ENCODE measurements at places on chromosomes 16 and 17. TPM values are rescaled to one million over a fixed set of nuclear protein-coding genes. Genes with fewer than 3 reads are reported as not detected.

C16orf95 gene
- total RNA-seq, result 2.6 TPM

SMIM36 gene
- total RNA-seq, result not detected

CEP295NL gene
- 0.86 TPM for total RNA-seq

CD300E gene
- total RNA-seq, result not detected

- H3K4me3 ChIP-seq, result peak overlapping the region; percentile 93
- H3K27me3 ChIP-seq, result no peaks in the 10 kb centered on the region
- H3K27ac ChIP-seq, result peak overlapping the region; percentile 65
- H3K4me1 ChIP-seq, result peaks cover 23% of the 10 kb centered on the region
These were observed 984 bp downstream of the CENPV start for GRCh38 chr17:16352303-16352666.

DNA sequence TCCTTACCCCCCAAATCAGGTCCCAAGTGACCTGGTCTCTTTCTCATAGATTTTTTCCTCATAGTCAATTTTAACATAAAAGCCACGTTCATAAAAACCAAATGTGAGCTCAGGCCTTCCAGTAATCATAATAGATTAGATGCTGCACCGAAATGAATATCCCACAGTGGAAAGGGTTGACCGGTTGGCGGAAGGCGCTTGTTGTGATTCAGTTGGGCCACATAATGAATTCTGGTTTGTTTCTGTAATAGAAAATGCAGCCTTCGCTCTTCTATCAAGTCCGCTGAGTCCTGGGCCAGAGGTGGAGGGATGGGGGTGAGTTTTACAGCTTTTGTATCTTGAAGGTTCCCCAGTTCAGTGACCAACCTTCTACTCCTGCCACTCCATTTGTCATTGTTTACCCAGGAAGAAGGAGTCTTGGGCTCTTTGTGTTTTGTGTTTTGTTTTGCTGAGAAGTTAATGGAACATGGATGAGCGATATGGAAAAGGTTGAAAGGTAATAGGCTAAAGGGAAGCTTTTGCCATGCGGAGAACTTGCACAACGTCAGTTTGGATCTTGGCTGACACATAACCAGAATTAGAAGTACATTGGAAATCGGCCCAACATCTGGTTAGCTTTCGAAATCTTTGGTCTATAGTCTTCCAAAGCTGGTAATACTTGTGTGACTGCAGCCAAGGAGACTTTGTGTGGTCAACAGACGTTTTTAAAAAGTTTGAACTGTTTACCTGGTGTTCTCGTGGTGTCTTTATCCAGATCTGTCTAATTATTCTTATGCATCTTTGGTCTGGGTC is 89.5 kb downstream of the CLEC16A start:
- H3K36me3 ChIP-seq, result peaks cover 83% of the 10 kb centered on the region
- DNase-seq, result no peak
- H3K4me3 ChIP-seq, result no peak overlapping the region
- H3K27ac ChIP-seq, result no peak overlapping the region

GRCh38 chr17:47720196-47720595 is 12.8 kb upstream of the TBX21 start:
- H3K27ac ChIP-seq, result peak overlapping the region; percentile 89
- no peaks in the 10 kb centered on the region for H3K36me3 ChIP-seq
- peaks cover 62% of the 10 kb centered on the region for H3K4me1 ChIP-seq
- peaks cover 18% of the 10 kb centered on the region for H3K27me3 ChIP-seq
- no peak overlapping the region for H3K4me3 ChIP-seq

CD300LG gene
- total RNA-seq, result not detected

GRCh38 chr17:80625627-80626026 is 81.0 kb downstream of the RPTOR start:
- H3K27me3 ChIP-seq, result no peaks in the 10 kb centered on the region
- peaks cover 18% of the 10 kb centered on the region for H3K4me1 ChIP-seq
- H3K27ac ChIP-seq, result no peak overlapping the region
- peaks cover 14% of the 10 kb centered on the region for H3K36me3 ChIP-seq
- DNase-seq, result no peak

DNA sequence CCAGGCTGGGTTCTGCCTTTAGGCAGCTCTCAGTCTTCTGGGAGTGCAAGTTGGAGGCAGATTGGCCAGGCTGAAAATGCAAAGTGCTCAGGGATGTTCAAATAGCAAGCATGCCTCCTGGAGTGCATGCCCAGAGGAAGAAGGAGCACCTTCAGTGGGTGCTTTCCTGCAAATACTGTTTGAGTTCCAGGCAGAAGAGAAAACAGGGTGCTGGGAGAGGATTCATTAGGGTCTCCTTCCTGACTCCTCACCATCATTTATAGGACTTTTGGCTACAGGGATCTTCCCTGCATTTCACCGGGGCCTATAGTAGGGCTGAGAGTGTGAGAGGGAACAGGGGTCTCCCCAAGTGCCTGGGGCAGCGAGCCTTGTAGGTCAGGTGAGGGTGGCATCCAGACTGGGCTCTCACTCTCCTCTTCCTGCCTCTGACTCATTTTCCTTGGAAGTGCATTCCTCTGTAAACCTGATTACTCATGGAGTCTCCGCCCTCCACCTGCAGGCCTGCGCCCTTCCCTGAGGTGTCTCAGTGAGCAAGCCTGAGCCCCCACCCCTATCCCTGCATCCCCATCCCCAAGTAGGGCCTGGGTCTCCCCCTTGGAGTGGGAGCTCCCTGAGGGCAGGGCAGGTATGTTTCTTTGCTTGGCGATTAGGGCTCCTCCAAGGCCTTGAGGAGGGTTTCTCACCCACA is 17.1 kb upstream of the TNS4 start:
- no peak for DNase-seq
- peaks cover 15% of the 10 kb centered on the region for H3K27me3 ChIP-seq
- peaks cover 68% of the 10 kb centered on the region for H3K4me1 ChIP-seq
- H3K4me3 ChIP-seq, result no peak overlapping the region
- no peaks in the 10 kb centered on the region for H3K36me3 ChIP-seq

SEBOX gene
- not detected for total RNA-seq

- no peaks in the 10 kb centered on the region for H3K36me3 ChIP-seq
- DNase-seq, result no peak
- no peak overlapping the region for H3K4me3 ChIP-seq
- peaks cover 70% of the 10 kb centered on the region for H3K27me3 ChIP-seq
- no peak overlapping the region for H3K27ac ChIP-seq
These were observed 8.3 kb upstream of the CDH5 start for GRCh38 chr16:66358231-66358630.

LCAT gene
- total RNA-seq, result 14.7 TPM

SULT1A4 gene
- 1.8 TPM for total RNA-seq

ANKRD13B gene
- total RNA-seq, result 3.7 TPM

GRAP gene
- total RNA-seq, result 65.6 TPM

DNA sequence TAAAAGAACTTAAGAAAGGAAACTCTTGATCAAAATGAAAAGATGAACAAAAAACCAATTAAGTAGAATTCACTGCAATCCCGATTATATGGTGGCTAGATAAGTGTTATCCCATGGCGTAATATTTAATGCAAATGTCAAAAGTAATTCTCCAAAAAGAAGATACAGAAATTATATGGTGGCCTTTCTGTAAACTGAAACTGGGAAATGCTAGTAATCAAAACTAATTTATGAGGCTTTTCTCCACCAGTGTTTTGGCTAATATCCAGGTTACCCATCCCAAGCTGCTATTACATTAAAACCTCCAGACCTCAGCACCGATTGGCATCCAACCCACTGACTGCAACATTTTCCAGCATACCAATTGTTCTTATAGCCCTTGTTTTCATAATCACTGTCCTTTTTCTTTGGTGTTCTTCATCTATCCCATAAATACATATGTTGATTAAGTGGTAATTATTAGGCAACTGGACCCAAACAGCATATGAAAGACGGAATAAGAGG is 77.2 kb upstream of the TNRC6A start:
- H3K4me3 ChIP-seq, result no peak overlapping the region
- H3K27ac ChIP-seq, result no peak overlapping the region
- H3K36me3 ChIP-seq, result no peaks in the 10 kb centered on the region
- no peaks in the 10 kb centered on the region for H3K27me3 ChIP-seq

- H3K4me3 ChIP-seq, result no peak overlapping the region
- no peak overlapping the region for H3K27ac ChIP-seq
- H3K4me1 ChIP-seq, result no peaks in the 10 kb centered on the region
- no peaks in the 10 kb centered on the region for H3K27me3 ChIP-seq
- no peak for DNase-seq
These were observed 12.6 kb upstream of the ASGR1 start for GRCh38 chr17:7191571-7192270.

Data from naive thymus-derived CD8-positive, alpha-beta T cell (primary cell).